Left ventricle myocardium inferior (tissue), 1 donor: ENCODE measurements at places on chromosomes 3 and 15. TPM values are rescaled to one million over a fixed set of nuclear protein-coding genes. Genes with fewer than 3 reads are reported as not detected.

GTF2A2 gene
- total RNA-seq, result 126 TPM

ARIH2 gene
- total RNA-seq, result 180 TPM

CEMIP gene
- 0.44 TPM for total RNA-seq

TJP1 gene
- total RNA-seq, result 108 TPM

CHCHD6 gene
- 10.1 TPM for total RNA-seq

DAZL gene
- not detected for total RNA-seq

NR1I2 gene
- total RNA-seq, result not detected

DNA sequence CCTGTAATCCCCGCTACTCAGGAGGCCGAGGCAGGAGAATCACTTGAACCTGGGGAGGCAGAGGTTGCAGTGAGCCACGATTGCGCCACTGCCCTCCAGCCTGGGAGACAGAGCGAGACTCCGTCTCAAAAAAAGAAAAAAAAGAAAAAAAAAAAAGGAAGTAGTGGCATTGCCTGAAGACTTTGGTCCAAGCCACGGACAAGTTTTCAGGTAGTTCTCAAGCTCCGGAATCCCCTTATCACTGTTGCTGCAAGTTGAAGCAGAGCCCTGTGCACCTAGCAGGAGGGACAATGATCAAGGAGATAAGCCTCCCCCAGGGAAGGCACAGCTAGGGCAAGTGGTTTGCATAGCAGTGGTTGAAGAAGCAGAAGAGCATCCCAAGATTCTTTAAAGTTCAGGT, 97.6 kb downstream of the MEX3B start:
- no peak for DNase-seq

- DNase-seq, result no peak
Measured at GRCh38 chr3:112848196-112848595, 1.5 kb upstream of the CD200R1L start.

GRCh38 chr3:108623504-108623903, 34.0 kb downstream of the DZIP3 start:
- no peak for DNase-seq

DNA sequence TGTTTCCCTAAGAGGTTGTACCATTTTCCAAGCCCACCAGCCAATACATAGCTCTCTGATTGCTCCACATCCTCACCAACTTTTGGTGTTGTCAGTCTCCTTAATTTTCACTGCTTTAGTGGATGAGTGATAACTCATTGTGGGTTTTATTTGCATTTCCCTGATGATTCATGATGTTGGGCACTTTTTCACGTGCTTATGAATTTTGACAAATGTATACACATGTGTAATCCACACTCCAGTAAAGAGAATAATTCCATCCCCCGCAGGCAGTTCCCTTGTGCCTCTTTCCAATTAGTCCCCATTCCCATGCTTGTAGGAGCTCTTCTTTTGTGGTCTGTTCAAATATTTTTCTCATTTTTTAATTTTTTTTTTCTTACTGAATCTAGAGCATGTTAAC, 52.4 kb downstream of the ANP32A start:
- no peak for DNase-seq

- peak; percentile 64 for DNase-seq
Measured at GRCh38 chr15:63599401-63600000, 2.3 kb downstream of the FBXL22 start.

- DNase-seq, result no peak
Measured at GRCh38 chr3:139540651-139541531, 1.3 kb upstream of the RBP1 start.

GRCh38 chr3:129773691-129774663, 119.5 kb downstream of the TMCC1 start:
- DNase-seq, result no peak

GRCh38 chr3:162628531-162628930, 1131.9 kb downstream of the OTOL1 start:
- DNase-seq, result no peak

DNA sequence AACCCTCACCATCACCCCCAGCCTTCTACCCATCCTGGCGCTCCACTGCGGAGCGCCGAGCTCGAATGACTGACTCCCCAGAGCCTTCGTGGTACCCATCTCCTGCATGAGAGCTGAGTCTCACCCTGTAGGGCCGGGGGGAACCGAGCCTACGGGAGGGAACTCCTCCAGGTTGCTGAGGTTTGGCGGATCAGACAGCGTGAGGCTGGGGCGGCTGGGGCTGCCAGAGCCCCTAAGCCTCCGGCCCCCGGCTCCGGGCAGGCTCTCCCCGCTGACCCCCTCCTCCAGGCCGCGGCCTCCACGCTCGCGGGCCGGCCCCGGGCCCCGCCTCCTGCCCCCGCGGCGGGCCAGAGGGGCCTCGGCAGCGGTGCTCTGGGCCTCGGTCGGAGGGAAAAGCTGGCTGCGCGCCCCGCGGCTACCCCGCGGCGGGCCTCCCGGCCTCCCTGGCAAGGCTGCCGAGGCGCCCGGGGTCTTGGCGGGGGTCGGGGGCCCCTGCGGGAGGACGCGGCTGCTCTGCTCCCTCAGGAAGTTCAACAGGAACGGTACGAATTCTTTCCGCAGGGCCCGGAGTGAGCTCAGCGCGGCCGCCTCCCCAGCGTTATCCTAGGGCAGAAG, 643 bp downstream of the CDAN1 start:
- no peak for DNase-seq

GRCh38 chr3:78794431-78794830, 973.4 kb downstream of the ROBO1 start:
- DNase-seq, result no peak

GRCh38 chr3:10518506-10519150, 13.2 kb upstream of the ATP2B2 start:
- DNase-seq, result peak; percentile 30

DNA sequence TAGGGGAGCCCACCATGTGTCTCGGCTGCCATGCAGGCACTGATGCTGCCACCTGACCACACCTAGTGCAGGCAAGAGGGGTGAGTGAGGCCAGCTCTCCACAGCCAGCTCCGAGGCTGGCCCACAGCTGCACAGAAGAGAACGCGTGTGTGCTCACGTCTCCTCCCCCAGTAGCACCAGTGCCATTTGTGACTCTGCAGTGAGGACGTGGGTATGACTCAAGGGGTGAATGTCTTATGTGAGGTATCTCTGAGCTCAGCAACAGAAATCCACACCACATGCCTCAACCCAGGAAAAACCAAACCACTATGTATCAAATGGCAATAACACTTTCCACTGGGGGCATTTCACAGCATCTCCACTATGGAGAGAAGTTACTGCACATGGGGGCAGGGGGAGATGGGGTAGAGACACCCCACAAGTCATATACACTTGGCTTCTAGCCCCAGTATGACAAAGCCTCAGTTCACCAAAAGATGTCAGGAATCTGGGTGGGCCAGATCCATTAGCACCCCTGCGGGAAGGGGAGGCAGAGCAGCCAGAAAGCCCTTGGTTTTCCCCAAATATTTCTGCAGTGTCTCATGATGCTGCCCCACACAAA, 87.6 kb downstream of the LRIG1 start:
- DNase-seq, result no peak

- no peak for DNase-seq
Measured at GRCh38 chr3:147099076-147099475, 307.3 kb downstream of the ZIC4 start.

GRCh38 chr3:153599685-153600084, 437.7 kb downstream of the RAP2B start:
- DNase-seq, result no peak
